Stimulated activated CD8-positive, alpha-beta memory T cell treated with anti-CD3 and anti-CD28 coated beads, Interleukin-2, amount 100 ng/mL, for 1 hour (primary cell): ENCODE measurements at places on chromosomes 7 and 10.

- DNase-seq, result no peak
Measured at GRCh38 chr7:157896774-157897555, 560.2 kb downstream of the DNAJB6 start.

- no peak for DNase-seq
Measured at GRCh38 chr10:102537367-102537766, 33.6 kb downstream of the SUFU start.

DNA sequence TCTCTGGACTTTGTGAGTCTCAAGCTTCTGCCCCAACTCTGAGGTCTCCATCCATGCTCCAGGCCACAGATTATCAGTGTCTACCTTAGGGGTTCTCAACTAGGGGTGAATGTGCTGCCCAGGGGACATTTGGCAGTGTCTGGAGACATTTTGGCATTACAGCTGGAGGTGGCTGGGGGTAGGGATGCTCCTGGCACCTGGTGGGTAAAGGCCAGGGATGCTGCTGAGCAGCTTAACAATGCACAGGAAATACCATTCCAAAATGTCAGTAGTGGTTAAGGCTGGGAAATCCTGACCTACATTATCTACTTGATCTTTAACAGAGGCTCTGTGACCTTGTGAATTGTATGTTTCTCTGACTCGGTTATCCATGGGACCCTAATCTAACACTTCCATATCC is 67.3 kb upstream of the PALS2 start:
- no peak for DNase-seq

- DNase-seq, result no peak
Measured at GRCh38 chr7:39904077-39904486, 46.0 kb upstream of the CDK13 start.

- no peak for DNase-seq
Measured at GRCh38 chr10:17094844-17095243, 34.8 kb downstream of the CUBN start.
